ENCODE measurements at places on chromosomes 3 and 15.

- no peak for DNase-seq
Measured at GRCh38 chr3:154227531-154227930, 96.8 kb downstream of the DHX36 start.

DNA sequence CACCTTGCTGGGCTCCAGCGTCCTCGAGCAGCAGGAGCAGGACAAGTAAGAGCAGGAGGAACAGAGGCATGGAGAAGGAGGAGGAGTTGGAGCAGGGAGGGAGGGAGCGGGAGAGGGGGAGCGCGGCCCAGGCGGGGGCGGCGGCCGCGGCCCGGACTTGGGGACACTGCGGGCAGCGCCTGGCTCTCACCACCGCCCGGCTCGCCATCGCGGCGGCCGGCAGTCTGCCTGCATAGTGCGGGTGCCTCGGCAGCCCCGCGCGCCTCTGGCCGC lies 440 bp downstream of the DCBLD2 start:
- no peak for DNase-seq

GRCh38 chr3:99747915-99748314 lies 69.7 kb upstream of the CMSS1 start:
- no peak for DNase-seq

- DNase-seq, result no peak
Measured at GRCh38 chr15:72584006-72584405, 70.5 kb upstream of the GOLGA6B start.

DNA sequence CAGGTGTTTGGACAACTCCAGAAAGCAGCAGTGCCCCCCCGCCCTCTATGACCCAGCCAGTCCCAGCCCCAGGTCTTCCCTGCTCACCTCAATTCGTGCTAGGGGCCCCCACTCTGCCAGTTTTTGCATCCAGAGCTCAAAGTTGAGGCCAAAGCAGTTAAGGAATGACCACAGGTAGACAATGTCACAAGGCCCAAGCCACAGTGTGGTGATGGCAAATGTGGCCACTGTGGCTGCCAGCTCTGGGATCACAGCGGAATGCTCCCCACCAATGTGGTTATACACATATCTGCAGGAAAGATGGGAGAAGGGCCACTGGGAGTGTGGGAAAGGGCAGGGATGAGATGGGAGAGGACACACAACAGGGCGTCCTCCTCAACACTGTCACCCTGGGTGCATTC lies 8.2 kb downstream of the KLHL40 start:
- no peak for DNase-seq

- no peak for DNase-seq
Measured at GRCh38 chr3:100521439-100521845, 29.0 kb downstream of the TMEM45A start.
